ENCODE measurements at places on chromosomes 3 and 15.

DNA sequence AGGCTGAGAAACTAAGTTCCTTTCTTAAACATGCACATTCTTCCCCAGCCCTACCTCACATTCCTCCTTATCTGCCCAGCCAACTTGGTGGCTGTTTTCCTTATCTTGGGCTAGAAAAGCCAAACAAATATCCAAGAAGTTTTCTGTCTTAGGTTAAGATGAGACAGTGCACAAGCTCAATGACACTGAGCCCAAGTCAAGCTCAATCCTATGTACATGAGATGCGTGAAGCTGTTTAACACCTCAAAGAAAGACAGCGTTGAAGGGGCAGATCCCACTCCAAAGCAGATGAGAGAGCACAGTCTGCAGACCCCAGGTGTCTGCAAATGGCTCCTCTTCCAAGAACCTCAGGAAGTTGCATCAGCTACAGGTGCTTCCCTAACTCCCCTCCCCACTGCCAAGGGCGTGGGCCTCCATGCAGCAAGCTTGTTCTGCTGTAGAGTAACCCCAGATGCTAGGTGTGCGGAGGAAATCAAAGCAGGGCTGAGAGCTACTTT, 16.6 kb downstream of the LRRC2 start:
- DNase-seq = no peak

DNA sequence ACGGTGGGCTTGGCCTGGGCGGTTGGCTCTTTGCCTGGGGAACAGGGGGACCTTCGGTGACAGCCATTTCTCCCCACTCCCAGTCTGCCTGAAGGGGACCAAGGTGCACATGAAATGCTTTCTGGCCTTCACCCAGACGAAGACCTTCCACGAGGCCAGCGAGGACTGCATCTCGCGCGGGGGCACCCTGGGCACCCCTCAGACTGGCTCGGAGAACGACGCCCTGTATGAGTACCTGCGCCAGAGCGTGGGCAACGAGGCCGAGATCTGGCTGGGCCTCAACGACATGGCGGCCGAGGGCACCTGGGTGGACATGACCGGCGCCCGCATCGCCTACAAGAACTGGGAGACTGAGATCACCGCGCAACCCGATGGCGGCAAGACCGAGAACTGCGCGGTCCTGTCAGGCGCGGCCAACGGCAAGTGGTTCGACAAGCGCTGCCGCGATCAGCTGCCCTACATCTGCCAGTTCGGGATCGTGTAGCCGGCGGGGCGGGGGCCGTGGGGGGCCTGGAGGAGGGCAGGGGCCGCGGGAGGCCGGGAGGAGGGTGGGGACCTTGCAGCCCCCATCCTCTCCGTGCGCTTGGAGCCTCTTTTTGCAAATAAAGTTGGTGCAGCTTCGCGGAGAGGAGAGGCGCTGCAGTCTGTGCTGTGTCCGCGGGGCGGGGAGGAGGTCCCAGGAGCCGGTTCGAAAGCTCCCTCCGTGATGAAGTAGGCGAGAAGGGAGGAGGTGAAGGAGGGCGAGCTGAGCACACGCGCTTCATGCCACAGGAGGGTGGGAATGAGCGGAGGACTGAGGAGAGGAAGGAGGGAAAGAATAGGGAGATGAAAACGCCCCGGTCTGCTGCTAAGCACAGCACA, 9.6 kb downstream of the CLEC3B start:
- DNase-seq = no peak

DNA sequence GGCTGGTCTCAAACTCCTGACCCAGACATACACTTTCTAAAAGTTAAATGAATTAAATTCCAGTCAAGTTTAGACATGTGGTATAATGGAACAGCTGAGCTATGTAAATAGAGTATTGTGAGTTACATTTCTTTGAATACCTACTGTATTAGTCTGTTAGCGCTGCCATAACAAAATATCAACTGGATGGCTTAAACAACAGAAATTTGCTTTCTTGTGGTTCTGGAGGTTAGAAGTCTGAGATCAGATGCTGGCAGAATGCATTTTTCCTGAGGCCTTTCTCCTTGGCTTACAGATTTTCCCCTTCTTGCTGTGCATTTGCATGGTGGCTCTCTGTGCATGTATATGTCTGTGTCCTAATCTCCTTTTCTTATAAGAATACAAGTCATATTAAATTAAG, 101.5 kb upstream of the TGFBR2 start:
- no peak for DNase-seq

- DNase-seq = no peak
Measured at GRCh38 chr3:185728630-185729336, 96.1 kb downstream of the IGF2BP2 start.

DNA sequence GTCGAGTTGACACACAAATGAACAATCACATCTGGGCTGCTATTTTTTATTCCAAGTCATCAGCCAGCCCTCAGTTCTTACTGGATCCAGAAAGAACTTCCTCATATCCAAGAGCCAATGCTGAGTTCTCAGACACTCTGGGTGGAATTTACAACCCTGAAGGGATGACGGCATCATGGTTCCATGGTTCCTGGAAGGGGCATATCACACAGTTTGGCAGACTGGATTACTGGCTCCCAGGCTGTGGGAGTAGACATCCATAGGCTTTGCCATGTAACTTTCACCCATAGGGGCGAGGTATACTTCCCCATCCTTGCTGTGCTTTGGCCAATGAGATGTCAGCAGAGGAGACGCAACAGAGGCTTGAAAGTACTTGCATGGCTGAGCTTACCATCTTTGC, 26.9 kb upstream of the KBTBD12 start:
- DNase-seq = no peak

DNA sequence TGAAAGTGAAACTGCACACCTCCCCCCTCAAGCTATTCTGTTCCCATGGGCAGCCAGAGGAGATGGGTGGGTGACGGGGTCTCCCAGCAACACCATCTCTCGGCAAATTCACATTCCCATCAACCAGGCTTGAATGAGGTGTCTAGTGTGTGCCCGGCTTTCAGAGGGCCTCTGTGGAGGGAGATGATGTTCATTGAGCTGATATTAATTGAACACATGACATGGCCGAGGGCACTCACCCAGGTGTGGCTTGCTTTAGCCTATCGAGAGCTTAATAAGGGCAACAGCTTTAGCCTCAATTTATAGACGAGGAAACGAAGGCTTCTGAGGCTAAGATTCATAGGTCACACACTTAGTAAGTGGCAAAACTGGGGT, 288.0 kb downstream of the UACA start:
- DNase-seq = no peak

DNA sequence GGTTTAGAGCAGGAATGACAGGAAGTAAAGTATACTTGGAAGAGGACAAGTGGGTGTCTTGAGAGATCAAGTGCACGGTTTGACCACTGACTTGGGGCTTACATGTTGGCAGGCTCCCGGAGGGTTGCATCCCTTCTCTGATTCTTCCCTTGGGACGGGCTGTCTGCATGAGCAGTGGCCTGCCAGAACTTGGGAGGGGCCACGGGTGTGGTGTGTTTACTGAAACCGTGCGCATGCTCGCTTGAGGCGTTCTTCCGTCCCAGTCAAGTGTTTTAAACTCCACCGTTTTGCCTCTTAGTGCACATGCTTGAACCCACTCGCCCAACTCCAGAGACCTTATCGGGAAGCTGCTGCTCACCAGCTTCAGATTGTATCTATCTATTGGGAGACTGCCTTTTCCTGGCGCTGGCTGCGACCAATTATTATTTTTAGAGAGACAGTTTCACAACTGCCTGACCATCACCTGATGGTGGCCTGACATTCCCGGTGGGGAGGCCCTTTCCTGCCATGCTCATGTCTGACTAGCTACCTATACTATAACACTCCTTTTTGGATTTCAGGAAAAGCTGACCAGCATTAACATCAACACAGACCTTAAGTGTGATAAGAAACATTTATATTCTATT, 14.9 kb upstream of the C3orf22 start:
- DNase-seq = no peak
